AG04449 (cell line): ENCODE measurements at places on chromosomes 11 and 22.

- DNase-seq, result no peak
Measured at GRCh38 chr22:48753752-48754517, 1073.7 kb downstream of the BRD1 start.

GRCh38 chr11:96279018-96279895 lies 63.7 kb downstream of the MAML2 start:
- no peak for DNase-seq

GRCh38 chr11:63779039-63779438 lies 10.5 kb upstream of the ZFTA start:
- DNase-seq, result no peak

DNA sequence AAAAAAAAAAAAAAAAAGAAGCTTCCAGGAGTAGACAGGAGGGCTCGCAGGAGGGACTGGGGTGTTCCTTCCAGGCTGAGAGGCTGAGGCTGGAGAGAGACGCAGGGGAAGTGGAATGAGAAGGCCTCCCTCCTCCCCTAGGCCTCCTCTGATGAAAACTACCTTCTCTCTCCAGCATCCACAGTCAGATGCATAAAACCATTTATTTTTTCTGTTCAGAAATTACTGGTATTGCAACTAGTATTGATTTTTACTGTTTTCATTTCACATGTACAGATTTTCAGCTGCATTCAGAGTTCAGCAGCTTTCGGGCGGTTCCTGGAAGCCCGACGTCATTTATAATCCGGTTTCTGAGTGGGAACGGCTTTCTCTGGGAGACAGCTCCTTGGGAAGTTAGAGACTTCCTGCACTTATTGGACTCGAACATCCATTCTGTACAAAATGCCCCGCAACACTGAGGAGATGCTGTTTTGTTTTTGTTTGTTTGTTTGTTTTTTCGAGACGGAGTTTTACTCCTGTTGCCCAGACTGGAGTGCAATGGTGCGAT lies 6.9 kb upstream of the NFAM1 start:
- DNase-seq, result no peak

DNA sequence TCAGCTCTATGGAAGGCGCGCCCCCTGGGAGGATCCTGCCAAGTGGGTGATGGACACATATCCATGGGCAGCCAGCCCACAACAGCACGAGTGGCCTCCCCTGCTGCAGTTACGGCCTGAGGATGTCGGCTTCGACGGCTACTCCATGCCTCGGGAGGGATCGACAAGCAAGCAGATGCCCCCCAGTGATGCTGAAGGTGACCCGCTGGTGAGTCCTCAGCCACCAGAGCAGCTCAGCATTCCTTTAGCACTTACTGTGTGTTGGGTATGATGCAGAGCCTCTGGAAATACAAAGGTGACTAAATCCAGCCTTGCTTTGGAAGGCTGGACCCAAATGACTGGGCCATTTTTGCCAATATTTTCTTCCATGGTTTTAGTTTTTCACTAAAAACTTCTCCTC lies 45.7 kb downstream of the DBX1 start:
- DNase-seq, result no peak

- no peak for DNase-seq
Measured at GRCh38 chr11:71251761-71252268, 562 bp downstream of the SHANK2 start.

GRCh38 chr11:358129-358800 lies 11.0 kb upstream of the B4GALNT4 start:
- DNase-seq, result no peak

DNA sequence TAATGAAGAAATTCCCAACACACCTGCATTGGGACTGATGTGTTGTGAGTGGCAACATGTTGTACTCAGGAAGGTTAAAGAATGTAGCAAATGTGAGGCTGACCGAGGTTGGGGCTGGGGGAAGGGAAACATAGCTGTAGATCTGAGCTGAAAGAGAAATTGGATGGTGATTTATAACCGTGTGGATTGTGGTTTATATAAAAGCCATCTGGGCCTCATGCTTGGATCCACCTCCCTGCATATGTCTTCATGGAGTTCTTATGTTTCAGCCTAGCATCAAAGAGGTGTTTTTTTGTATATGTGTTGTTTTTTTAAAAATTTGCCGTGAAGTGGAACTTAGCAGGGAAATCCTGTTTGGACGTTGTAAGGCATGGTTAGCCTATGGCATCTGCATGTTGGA lies 141.3 kb downstream of the NAV2 start:
- no peak for DNase-seq

DNA sequence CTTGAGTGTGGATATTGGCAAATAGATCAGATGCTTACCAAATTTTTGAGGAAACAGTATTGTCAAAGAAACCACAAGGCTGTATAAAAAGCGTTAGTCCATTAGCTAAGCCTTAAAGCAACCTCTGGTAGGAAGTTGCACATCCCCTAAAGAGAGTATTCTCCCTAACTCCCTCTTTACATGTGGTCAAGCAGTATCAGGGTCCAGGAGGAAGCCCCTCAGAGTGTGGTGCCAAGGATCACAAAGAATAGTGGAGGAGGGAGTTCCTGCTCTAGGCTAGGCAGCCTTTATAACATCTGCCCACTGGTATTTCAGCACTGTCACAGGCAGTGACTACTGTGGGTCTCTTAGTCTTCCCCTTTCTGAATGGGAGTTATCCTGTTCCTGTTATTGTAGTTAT lies 18.8 kb upstream of the AMPD3 start:
- DNase-seq, result no peak

- DNase-seq, result no peak
Measured at GRCh38 chr22:35863432-35863831, 145.8 kb downstream of the APOL5 start.

DNA sequence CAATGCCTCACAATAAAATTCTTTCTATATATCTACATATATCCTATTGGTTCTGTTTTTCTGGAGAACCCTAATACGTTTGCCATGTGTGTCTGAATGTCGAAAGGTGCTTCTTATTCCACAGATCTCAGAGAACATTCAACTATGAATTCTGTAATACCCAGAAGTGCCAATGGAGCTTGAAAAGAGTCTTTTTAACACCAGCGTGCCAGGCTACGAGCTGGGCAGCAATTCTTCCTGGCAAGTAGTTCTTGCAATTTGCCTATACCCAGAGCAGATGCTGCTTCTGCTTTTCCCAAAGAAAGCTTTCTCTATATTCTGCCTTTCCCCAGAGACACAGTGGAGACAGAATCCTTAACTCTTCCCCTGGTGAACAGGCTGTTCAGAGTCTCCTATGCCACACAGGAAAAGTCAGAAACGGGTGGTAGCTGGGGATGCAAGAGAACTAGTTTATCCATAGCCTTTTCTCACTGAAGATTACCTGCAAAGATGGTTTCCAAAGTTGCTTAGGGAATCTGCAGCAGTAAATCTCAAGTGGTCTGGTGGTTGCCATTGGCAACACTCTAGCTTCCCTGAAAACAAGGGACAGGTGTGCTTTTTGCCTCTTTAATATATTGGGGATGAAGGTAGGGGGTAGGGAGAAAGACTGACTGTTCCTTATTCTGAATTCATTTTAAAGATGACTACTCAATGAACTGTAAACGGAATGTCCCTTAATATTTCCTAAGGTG lies 16.8 kb upstream of the PAFAH1B2 start:
- no peak for DNase-seq

GRCh38 chr22:40211476-40212054 lies 33.8 kb downstream of the TNRC6B start:
- DNase-seq, result no peak

DNA sequence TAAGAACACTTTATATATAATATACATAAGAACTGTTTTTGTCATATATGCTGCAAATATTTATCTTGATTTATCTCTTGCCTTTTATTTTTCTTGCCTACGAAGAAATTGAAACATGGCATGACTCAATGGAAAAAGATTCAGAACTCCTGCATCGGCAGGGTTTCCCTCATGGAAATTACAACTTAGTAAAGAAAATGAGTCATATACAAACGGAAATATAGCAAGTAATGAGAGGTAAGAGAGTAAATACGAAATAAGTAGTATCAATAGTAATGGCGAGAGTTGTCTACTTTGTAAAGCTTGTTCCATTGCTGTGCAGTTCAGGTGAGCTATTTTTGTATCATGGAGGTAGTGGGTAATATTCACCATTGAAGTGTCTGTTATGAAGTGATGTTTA lies 350.4 kb downstream of the DDX10 start:
- DNase-seq, result peak; percentile 29
